GDM1 (cell line): ENCODE measurements at places on chromosomes 3 and 15.
A peak's percentile ranks its signal among the peaks of the same experiment; 100 is the strongest.

- peak; percentile 25 for DNase-seq
These were observed 336.4 kb upstream of the LRRFIP2 start for GRCh38 chr3:37510755-37511154.

- DNase-seq, result no peak
These were observed 10.0 kb upstream of the PAQR5 start for GRCh38 chr15:69288531-69289341.

GRCh38 chr3:28191363-28191762, 50.1 kb upstream of the CMC1 start:
- no peak for DNase-seq

- no peak for DNase-seq
These were observed 30.6 kb downstream of the SNRK start for GRCh38 chr3:43316783-43317460.

DNA sequence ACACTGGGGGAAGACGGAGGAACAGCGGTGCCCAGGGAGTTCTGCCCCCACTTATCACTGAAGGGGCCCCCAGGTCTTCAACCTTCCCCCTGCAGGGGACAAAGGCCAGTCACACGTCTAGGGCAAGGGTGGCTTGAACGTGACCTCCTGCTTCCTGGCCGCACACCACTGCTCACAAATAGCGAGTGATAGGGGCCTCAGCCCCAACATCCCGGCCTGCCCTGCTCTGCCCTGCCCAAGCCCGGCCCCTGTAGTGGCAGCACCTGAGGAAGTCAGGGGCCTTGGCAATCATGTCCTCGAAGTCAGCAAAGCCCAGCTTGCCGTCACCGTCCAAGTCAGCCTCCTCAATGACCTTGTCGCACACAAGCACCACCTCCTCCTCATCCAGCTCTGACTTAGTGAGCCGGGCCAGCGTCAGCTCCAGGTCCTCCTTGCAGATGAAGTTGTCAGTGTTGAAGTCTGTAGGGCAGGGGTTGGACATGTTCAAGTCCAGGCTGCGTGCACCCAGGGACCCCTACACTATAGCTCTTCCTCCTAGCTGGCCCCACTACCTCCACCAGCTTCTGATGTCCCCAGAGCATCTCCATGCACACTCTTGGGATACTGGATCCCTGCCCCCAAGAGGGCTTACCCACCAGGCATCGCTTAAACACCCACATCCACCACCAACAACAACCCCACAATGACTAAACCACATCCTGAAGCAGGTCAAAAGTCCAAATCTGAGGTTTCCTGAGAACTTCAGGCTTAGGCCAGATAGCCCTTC, 13.3 kb downstream of the SH2D7 start:
- DNase-seq, result no peak

GRCh38 chr15:60652245-60652644, 173.3 kb upstream of the ICE2 start:
- no peak for DNase-seq

DNA sequence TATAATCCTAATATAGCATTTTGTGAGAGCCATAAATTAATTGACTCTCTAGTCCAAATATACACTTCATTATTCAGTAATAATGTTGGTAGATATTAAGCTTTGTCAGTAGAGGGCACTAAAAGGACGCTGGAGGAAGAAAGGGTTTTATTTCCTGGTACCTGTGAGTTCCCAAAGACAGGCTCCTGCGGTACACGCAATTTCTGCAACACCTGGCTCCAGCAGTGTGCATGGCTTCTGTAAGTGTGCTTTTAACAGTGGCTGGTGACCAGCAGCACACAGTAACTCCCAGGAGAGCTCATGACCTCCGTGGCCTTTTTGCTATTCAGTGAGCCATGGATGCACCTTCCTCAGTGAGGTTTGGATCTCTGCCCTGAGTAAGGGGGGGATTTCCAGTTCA, 338.3 kb upstream of the ZNF385D start:
- DNase-seq, result no peak

- DNase-seq, result no peak
These were observed 256.6 kb upstream of the NR2F2 start for GRCh38 chr15:96073908-96074307.

DNA sequence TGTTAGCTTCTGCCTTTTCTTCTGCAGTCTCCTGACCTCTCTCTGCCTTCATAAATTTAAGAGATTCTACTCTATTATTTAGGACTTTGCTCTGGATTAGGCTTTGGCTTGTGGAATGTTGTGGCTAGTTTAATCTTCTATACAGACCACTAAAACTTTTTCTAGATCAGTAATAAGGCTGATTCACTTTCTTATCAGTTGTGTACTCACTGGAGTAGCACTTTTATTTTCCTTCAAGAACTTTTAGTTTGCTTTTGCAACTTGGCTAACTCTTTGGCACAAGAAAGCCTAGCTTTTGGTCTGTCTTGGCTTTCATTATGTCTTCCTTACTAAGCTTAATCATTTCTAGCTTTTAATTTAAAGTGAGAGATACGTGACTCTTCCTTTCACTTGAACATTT, 265.5 kb upstream of the TBC1D5 start:
- no peak for DNase-seq

DNA sequence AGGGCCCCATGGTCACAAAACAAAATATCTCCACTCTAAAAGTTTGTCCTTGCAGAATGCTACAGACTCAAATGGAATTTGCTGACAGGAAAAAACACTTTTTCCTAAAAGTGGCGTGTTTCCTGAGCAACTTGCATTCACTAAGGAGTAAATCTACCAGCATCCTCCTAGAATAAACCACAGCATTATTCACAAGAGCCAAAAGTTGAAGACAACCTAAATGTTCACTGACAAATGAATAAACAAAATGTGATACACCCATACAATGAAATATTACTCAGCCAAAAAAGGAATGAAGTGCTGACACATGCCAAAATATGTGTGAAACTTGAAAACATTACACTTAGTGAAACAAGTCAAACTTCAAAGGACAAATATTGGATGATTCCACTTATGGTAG, 28.9 kb downstream of the ITGB5 start:
- no peak for DNase-seq

GRCh38 chr3:18499301-18499700, 74.2 kb upstream of the SATB1 start:
- peak; percentile 51 for DNase-seq

DNA sequence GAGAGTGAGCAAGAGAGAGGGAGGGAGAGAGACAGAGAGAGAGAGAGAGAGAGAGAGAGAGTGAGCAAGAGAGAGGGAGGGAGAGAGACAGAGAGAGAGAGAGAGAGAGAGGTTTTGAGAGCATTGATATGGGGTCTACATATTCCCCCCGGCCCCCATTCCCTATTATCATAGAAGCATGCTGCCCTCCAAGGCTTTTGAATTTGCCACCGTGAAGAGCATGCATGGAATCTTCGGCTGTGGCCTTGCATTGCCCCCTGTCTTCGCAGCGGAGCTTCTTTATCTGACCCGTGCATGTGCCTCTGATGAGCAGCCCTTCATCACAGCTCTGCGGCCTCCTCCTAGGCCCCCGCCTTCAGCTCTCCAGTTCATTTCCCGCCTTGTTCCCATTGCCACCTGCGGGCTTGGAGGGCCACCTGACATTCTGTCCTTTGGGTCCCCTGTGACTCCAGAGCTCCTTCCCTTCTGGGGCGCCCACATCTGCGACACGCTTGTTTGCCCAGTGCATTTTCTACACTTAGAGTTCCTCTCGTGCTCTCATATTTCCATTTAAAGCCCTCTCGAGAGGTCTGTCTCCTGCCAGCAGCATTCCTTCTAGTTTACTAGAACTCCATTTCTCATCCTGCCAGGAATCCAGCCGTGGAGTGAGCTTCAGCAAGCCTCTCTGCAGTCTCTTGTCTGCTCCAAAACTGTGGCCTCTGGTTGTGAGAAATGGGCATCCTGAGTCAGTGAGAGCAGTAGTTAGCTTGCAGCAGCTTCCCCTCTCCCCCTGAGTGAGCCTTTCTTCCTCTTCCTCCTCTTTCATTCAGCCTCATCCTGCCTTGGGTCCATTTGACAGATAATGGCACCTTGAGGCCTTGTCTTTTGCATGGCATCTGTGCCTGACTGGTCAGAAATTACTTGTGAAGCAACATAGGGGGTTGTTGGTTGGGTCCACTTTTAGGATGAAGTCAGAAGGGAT, 25.3 kb downstream of the LPP start:
- no peak for DNase-seq

- no peak for DNase-seq
These were observed 8.6 kb upstream of the EEFSEC start for GRCh38 chr3:128144512-128145187.

DNA sequence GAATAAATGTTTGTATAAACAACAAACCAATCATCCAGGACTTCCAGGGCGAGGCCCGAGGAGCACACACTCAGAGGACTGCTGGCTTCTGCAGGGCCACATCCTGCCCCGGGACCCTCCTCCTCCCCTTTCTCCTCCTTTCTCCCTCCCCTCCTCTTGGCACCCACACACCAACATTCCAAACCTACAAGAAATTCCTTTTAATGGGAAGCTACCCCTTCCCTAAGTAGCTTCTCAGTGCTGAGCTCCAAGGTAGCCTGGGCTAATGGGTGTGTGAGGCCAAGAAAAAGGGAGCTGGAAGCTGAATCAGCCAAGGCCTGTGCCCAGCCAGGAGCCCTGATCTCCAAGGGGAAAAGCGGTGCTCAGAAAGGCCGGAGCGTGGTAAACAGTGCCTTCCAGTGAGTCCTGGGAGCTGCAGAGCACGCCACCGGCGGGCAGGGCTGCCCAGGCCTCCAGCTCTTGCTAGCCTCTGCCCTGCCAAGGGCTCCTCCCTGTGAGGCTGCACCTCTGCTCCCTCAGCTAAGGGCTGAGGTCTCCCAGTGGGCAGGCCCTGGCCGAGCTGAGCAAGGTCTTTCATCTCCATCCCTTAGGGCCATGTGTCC, 3.9 kb downstream of the ITIH3 start:
- DNase-seq, result no peak

DNA sequence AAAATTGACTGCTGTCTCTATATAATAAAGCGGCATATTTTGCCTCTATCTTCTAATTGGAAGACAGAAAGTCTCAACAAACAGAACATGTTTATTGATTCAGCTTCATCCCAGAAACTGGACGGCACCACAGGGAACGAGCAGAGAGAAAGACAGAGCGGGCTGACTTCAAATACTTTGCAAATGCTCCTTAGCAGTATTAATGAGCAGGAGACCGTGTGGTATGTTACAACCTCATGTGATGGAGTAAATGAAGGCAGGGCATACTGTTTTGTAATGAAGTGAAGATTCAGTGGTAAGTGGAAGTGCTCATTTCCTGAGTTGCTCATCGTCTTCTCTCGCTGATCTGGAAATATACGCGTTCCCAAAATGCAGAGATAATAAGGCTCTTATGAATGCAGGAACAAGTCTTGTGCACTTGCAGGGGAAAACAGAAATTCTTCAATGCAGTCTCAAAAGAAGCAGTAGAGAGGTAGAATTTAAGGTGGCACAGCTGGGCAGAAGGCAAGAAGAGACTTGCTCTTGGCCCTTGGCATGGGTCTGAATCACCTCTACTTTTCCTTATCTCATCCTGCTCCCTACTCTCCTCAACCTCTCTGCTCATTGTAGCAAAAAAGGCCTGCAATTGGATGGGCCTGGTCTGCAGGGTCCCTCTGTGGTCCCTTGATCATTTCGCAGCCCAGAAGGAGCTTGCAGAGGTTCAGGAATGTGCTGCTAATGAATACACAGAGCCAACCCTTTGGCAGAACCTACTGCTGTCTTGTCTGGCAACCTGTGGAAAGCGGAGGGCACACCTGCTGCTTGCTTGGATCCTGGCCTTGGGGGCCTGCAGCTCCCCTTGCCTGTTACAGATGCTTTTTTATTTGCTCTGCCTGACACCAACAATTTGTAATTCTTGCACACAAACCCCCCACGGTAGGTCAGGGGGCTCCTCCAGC, 604.9 kb upstream of the CFAP20DC start:
- DNase-seq, result no peak

- no peak for DNase-seq
These were observed 484.6 kb downstream of the ROBO2 start for GRCh38 chr3:77524463-77524862.

GRCh38 chr15:43552986-43553385, 35.6 kb downstream of the MAP1A start:
- DNase-seq, result no peak

GRCh38 chr15:41506796-41507341, 6.8 kb downstream of the LTK start:
- no peak for DNase-seq

GRCh38 chr15:89772932-89773583, 3.1 kb upstream of the MESP2 start:
- DNase-seq, result no peak

DNA sequence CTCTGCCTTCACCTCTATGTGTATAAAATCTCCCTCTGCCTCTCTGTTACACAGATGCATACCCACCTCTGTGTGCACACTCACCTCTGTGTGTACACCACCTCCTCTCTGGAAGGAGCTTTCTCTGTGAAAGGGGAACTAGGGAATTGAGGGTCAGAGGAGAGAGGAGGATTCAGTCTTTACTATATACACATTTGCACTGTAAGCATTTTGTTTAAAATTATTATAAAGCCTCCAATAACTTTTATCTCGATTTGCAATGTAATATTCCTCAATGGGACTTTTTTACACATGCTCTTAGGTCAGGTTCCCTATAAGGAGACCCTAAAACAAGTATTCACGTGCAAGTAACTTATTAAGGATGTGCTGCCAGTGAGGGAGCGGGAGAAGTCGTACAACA, 82.5 kb downstream of the OXNAD1 start:
- DNase-seq, result no peak

- no peak for DNase-seq
These were observed 42.8 kb downstream of the C2CD4B start for GRCh38 chr15:62122249-62122648.

- no peak for DNase-seq
These were observed 79.3 kb upstream of the RBMS3 start for GRCh38 chr3:29201604-29202003.

GRCh38 chr3:41041462-41041861, 157.8 kb upstream of the CTNNB1 start:
- no peak for DNase-seq

GRCh38 chr3:177041021-177041729, 156.1 kb downstream of the TBL1XR1 start:
- no peak for DNase-seq

- no peak for DNase-seq
These were observed 8.5 kb downstream of the HTR3D start for GRCh38 chr3:184040010-184040409.

DNA sequence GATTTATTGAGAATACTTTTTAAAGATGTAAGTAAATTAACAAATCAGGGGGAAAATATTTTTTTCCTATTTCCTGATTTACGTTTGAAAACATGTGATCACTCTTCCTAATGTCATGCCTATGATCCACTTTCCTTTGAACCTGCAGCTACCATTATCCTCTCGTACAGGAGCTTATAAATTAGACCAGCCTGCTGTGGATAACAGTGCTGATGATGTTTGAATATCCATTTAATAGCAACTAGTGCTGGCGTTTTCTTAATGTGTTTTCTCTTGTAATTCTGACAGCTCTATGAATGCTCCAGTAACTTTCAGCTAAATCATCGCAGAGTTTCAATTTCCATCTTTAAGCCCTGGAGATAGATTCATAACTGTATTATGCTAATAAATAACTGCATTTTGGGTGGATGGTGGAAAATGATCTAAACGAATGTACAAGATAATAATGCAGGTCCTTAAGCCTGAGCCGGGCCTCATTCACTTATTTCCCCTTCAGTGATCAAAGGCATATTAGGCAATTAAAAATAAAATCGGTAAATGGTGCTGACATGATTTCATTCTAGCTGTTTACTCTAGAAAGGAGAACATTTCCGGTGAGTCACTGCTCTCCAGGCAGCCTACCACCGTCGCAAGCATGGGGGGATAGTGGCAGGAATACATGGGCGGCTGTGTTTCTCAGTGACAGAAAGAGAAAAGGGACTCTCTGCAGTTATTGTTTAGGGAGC, 58.5 kb upstream of the SLC24A5 start:
- no peak for DNase-seq

- DNase-seq, result peak; percentile 17
These were observed 47.7 kb upstream of the GYG1 start for GRCh38 chr3:148943506-148944205.

GRCh38 chr3:33777996-33778395, 20.4 kb upstream of the PDCD6IP start:
- DNase-seq, result no peak
